Astrocyte of the hippocampus (primary cell): ENCODE measurements at places on chromosomes 3 and 15.

GRCh38 chr15:94206463-94207167 is 24.7 kb upstream of the MCTP2 start:
- DNase-seq: peak; percentile 56

DNA sequence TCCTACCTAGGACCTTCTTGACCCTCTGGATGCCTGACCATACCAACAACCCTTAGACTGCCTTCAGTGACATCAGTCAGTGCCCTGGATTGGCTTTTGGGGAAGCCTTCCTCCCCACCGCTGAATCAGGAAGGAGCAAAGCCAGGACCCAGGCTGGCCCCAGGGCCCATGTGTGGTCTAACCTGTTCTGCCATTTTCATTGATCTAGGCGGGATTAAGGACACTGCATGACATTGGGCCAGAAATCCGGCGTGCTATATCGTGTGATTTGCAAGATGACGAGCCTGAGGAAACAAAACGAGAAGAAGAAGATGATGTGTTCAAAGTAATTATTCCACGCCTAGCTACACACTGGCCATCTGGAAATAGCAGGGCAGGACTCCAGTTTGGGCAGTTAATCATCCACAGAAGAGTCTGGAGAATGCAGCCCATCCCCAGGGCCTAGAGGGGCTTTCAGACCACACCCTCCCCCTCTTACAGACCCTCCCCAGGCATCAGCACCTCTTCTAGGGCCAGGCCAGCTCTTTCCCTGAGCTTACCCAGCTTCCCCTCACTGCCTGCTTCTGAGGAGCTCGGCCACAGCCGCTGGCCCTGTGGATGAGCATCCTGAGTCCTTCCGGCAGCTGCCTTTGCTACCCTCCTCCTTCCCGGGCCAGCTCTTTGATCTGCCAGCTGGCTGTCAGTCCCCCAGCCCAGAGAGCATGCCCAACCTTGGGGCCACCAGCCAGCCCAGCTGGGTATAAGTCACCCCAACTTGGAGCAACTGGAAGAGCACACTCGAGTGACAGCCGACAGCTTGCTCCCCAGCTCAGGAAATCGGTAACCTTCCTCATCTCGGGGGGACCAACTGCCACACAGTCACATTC is 45.9 kb downstream of the CHDH start:
- no peak for DNase-seq

DNA sequence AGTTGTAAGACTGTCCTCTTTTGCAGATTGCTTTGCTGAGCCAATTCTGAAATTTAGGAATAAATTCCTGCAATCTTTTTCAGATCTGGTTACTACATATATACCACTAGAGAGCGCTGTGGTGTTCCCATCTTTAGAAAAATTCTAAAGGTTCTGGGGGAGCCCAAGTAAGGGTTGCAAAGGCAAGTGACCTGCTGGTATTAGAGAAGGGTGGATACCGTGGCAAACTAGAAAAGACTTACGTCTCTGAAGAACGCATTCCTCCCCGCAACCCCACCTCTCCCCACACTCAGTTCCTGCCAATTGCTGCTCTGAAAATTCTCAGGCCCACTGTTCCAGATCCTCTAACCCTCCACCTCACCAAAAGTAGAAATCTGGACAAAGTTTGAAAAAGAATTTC is 48.5 kb downstream of the EFHB start:
- DNase-seq: peak; percentile 47

- DNase-seq: peak; percentile 44
These were observed 35.3 kb upstream of the PPP2R3A start for GRCh38 chr3:135930255-135930654.

GRCh38 chr15:69285834-69286233 is 12.9 kb upstream of the PAQR5 start:
- DNase-seq: no peak

DNA sequence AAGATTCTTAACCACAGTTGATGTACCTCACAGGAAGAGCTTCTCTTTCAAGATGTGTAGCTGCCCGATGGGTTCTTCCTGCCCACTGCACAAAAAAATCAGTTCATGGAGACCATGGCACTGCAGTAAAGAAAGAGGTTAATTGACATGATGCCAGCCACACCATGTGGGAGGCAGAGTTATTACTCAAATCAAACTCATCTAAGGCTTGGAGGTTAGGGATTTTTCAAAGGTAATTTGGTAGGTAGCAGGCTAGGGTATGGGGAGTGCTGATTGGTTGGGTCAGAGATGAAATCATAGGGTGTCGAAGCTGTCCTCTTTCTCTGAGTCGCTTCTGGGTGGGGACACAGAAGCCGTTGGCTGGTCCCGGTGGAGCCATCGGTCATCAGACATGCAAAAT is 57.4 kb upstream of the BDH1 start:
- DNase-seq: no peak

DNA sequence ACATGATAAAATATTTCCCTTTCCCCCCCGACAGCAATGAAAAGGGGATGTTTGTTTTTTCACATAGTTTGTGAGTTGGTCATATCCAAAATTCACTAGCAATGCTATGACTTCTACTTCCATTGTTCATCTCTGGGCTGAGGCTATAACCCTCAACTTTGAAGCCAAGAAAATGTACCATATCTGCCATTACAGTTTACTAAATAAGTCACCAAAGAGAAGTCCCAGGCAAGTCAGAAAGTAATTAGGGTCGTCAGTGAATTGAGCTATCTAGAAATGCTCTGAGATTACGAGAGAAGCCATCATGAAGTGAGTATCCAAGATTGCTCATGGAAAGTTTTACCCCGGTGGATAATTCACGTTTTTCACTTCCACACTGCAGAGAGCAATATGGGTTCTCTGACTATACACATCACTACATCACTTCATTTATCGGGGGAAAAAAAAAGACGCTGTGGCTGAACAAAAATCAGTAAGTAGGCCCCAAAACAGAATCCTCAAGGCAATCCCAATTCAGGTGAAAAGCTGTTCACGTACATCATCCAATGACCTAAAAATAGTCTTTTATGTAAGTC is 1.4 kb downstream of the PEAK1 start:
- DNase-seq: peak; percentile 33

- no peak for DNase-seq
These were observed 208.8 kb downstream of the GABRG3 start for GRCh38 chr15:27179789-27180188.

GRCh38 chr3:129402210-129402609 is 26.2 kb downstream of the EFCAB12 start:
- DNase-seq: no peak

DNA sequence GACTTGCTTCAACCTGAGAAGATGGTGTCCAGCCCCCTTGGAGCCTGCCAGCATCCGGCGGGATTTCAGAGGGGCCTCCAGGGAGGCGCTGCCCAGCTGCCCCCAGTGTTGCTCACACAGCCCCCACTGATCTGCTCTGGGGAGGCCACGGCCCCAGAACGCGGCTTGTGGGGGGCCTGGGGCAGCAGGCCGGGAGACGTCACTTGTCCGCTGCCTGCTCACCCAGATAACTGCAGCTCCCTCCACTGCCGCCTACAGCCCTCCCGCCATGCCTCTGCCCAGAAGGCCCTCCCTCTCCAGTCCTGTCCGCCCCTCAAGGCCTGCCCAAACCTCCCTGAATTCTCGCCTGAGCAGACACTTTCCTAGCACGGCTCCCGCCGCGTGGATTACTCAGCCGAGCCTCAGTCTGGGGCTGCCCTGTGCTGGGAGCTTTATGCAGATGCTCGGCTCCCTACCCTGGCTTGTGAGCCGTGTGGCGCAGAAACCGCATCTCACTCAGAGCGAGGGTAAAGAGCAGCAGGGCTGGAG is 17.2 kb upstream of the ADIPOQ start:
- peak; percentile 84 for DNase-seq

DNA sequence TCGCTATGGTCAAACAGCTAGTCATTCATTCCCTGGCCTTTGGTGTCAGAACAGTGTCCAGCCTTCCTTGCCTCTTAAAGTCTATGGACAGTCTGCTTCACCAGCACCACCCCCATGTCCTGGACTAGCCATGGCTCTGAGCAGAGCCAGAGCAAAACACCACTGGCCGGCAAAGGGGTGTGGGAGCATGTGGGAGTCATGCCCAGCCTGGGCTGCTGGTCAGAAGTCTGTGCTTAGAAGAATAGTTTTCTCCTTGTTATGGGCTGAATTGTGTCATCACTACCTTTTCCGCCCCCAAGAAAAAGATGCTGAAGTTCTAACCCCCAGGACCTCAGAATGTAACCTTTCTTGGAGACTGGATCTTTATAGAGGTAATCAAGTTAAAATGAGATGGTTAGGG is 132.9 kb upstream of the LPP start:
- no peak for DNase-seq

GRCh38 chr3:74537857-74538256 is 76.6 kb downstream of the CNTN3 start:
- no peak for DNase-seq

- peak; percentile 58 for DNase-seq
These were observed 26.2 kb upstream of the SPTBN5 start for GRCh38 chr15:41919954-41920538.

DNA sequence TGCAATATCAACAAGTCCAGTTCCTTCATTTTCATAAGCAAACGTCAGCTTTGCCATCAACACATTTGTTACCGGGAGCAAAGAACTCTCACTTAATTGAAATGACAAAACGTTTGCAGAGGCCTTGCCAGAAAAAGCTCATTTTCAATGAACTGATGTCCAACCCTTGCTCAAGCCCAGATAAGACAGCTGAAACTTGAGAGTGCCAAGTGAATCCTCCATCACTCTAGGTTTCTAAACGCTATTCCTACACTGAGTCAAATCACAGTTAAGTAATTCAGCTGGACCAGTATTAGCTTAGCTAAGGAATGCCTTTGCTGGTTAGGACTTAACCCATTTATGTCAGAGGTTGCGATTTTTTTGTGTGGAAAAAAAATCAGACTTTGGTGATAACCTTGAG is 11.5 kb downstream of the CHSY1 start:
- DNase-seq: no peak

DNA sequence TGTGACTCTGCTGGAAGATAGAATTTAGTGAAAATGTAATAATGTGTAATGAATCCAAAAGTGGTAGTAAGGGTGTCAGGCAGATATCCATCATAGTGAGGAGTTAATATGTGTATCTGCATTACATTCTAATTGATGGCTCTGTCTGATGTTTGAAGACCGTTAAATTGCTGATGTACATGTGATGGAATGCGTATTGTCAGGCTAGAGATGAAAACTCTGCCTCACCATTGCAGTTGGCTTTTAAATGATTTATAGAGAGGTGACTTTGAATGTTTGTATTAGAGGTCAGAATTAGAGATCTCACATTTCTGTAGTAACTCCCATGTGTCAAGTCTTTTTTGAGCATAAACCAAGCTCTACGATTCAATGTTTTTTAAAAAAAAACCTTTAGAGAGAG is 234.6 kb downstream of the NAALADL2 start:
- DNase-seq: no peak

DNA sequence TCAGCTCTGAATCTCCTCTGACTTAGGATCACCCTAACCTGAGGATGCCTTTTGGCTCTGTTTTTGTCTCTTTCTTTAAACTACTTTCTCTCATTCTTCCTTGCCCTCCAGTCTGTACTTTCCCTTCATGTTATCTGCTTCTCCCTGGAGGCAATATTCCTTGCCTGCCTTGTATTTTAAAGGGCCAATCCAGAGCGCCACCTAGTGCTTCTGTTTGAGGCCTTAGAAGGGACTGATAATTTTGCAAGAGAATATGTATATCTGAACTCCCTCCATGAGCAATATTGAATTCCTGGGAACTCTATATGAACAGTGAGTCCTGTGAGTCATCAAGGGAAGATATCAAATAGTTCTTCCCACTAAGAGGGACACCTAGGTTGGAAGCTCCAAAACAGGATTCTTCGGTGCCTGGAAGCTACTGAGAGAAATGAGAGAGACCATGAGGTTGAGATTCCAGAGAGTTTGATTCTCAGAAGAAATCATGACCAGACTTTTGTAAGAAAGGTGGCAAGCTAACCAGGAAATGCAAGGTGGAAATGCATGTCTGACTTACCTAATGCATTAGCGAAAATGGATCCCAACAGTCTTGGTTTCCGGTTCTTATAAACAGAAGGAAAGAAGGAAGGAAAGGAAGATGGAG is 203.8 kb upstream of the CD96 start:
- DNase-seq: peak; percentile 88

GRCh38 chr3:171311784-171312183 is 148.4 kb downstream of the TNIK start:
- no peak for DNase-seq

GRCh38 chr15:96585484-96586386 is 255.2 kb downstream of the NR2F2 start:
- DNase-seq: no peak

DNA sequence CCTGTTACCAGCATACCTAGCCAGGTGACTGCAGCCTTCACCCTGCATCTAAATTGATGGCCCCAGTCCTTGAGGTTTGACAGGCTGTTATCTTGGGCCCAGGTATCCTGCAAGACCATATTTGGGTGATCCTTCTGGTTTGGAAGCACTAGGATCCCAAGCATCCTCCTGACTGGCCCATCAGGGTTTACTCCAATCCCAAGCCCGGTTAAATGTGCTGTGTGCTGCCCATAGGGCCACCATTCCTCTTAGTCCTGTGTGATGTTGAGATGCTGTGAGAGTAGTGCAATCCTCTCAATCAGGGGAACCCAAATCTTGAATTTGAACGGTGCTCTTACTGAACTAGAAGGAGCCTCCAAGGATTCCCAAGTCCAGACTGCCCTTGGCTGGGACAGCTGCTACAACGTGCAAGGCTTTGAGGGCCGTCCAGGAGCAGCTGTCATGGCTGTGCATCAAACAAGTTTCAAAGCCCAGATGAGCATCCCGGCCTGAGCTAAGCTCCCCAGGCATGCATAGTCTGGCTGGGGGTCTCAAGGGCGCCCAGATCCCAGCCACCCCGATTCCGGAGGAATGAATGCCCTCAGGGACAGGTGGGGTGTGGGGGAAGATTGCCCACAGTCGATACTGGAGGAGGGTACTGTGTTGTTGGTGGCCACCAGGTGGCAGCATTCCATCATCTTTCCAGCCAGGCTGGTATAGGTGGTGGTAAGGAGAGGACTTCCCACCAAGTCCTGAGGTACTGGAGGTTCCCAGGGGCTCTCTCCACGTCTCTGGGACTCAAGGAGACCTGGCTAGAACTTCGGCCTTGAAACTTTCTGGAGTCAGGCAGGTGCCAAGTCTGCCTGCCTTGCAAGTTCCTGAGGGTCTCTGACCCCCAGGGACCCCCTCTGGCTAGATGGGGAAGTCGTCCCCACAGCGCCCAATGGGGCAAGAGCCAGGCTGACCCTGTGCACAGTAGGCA is 32.6 kb downstream of the RBM5 start:
- peak; percentile 89 for DNase-seq

DNA sequence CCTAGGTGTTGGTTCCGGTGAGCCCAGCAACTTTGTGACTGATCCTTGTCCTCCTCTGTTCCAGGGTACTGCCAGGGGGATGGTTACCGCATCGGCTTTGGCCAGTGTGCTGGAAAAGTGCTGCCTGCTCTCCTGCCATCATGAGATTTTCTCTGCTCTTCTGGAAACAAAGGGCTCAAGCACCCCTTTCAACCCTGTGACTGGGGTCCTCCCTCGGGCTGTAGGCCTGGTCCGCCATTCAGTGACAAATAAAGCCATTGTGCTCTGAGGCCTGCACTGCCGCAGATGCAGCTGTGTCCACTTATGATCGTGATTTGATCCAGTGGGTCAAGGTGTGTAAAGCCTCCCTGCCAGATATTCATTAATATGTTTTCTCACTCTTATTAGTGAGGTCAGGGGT is 33.3 kb downstream of the FAH start:
- DNase-seq: no peak
